Calu3 (cell line): ENCODE measurements at places on chromosomes 12 and 14. TPM values are rescaled to one million over a fixed set of nuclear protein-coding genes. Genes with fewer than 3 reads are reported as not detected.

Gene MAP1LC3B2
- total RNA-seq: 0.91 and 0.97 TPM in 2 replicates

Gene HCAR1
- total RNA-seq: 5.0 and 5.9 TPM in 2 replicates

Gene GPR65
- 0.09 and 0.12 TPM in 2 replicates for total RNA-seq

Gene TNFAIP2
- total RNA-seq: 113 and 195 TPM in 2 replicates

Gene PLBD2
- total RNA-seq: 31.5 and 36.4 TPM in 2 replicates
